ENCODE measurements at places on chromosomes 3 and 15. TPM values are rescaled to one million over a fixed set of nuclear protein-coding genes. Genes with fewer than 3 reads are reported as not detected.

FBXO45 gene
- total RNA-seq, result 6.2 TPM

NEK4 gene
- 28.4 TPM for total RNA-seq

HRH1 gene
- 4.7 TPM for total RNA-seq

FOXB1 gene
- total RNA-seq, result not detected

ARNT2 gene
- total RNA-seq, result 30.0 TPM

REC114 gene
- total RNA-seq, result not detected

KLF15 gene
- total RNA-seq, result 0.49 TPM

ZDHHC19 gene
- total RNA-seq, result not detected

DUT gene
- total RNA-seq, result 38.7 TPM
